Fibroblast of mammary gland (primary cell): ENCODE measurements at places on chromosomes 5 and 9.

GRCh38 chr9:70065572-70065971 lies 21.9 kb downstream of the MAMDC2 start:
- DNase-seq = no peak

DNA sequence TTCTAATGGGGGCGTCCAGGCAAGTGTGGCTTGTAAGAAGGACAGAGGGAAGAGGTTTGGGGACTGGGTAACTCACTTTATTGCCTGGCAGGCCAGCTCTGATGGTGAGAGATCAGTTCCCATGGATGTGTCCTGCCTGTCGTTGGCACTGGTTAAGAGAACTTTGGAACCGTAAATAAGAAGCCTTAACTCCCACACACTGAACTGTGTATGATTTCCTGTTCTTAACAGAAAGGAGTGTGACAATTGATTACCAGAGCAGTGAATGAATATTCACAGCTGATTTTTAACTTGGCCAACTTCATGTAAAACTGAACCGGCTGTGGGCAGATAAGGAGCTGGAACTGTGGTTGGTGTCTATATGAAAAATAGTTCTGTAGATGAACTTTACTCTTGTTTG lies 63.2 kb downstream of the MEGF10 start:
- DNase-seq = no peak

DNA sequence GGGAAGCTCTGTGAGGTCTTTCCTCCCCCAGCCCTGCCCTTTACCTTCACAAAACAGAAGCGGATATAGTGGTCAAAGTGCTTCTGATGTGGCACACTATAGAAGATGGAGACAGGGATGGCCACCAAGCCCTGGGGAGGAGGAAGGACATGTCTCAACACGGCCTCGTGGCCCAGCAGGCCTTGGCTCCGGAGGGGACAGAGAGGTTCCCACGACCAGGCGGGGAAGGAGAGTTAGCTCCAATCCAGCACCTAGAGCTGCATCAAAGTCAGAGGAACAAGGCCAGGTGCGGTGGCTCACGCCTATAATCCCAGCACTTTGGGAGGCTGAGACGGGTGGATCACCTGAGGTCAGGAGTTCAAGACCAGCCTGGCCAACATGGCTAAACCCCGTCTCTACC lies 4.1 kb upstream of the SPOUT1 start:
- no peak for DNase-seq

- DNase-seq = no peak
Observed at GRCh38 chr5:10017786-10018185, 231.9 kb downstream of the ATPSCKMT start.

- peak; percentile 41 for DNase-seq
Observed at GRCh38 chr9:37262410-37262809, 142.0 kb downstream of the ZCCHC7 start.

- peak; percentile 72 for DNase-seq
Observed at GRCh38 chr9:136614372-136614922, 48.3 kb upstream of the EGFL7 start.
